Cortex of kidney (tissue), 1 donor: ENCODE measurements at places on chromosomes 11 and 22.

DNA sequence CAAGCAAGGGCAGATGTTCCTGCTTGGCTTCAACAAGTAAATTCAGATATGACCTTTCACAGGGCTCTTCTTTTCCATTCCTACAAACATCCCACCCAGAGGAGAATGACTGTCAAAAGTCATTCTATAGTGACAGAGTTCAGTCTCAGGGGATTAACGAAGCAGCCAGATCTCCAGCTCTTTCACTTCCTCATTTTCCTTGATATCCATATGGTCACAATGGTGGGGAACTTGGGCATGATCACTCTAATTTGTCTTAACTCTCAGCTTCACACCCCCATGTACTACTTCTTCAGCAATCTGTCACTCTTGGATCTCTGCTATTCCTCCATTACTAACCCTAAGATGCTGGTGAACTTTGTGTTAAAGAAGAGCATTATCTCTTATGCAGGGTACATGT, 15.0 kb upstream of the OR8B8 start:
- DNase-seq = no peak

GRCh38 chr22:45977003-45977411, at the start of gene WNT7B:
WNT7B (minus strand) TSS chr22:45977162; CDS start chr22:45976754, 408 bp downstream.
- no peak for DNase-seq

- DNase-seq = no peak
Measured at GRCh38 chr11:18633256-18634139, 644 bp downstream of the SPTY2D1 start.

DNA sequence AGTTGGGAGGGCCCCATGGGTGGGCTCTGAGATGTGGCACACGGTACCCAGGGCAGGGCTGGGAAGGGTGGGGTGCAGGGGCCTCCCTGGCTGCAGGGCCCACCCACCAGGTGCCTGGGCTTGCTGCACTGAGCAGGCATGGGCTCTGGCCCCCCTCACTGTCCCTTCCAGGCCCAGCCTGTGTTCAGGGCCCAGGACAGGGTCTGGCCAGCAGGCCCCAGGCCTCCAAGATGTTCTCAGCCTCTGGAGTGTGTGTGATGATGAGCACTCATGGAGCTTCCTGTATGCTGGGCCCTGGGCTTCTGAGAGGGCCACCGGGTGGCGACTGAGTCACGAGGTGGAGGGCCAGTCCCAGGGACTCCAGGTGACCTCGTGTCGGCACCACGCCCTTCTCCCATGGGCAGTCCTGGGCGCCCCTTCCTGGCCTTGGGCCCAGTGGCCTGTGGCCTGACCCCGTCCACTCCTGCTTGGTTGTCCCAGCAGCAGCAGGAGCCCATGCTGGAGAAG, 55.9 kb upstream of the CCDC188 start:
- DNase-seq = no peak

DNA sequence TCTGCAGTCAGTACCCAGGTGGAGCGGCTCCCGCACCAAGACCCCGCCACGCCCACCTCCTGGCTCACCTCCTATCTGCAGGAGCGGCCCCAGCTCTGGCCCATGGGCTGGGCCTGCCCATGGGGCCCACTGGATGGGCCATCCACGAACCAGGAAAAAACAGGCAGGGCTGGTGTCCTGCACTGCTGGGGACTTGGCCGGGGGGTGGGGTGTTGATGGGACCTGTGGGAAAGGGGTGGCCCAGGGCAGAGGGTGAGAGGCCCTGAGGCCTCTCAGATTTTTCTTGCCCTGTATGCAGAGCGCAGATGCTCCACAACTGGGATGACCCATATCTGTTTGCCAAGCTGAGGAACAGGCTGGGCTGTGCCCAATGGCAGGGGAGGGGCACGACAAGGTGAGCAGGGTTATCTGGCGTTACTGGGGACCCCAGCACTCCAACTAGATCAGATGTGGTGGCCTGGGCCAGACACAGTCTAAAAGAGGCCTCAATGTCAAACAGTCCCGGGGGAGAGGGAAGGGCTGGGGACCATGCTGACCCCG, 2.7 kb upstream of the PIM3 start:
- no peak for DNase-seq

DNA sequence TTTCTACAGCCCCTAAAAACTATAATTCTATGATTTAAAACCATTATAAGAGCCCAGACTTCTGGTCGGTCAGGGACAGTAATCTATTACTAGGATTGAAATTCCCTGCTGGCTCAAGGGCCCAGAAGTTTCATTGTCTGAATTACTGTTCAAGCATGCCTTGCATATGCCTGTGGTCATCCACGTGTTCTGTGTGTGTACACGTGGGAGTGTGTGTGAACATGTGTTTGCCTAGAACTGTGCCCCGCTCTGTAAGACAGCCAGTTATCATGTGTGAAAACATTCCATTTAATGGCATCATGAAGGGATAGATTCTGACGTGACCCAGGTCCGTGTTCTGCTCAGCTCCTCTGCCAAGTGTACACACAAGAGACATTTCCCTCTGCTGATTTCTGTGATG, 189.3 kb upstream of the NECTIN1 start:
- no peak for DNase-seq

DNA sequence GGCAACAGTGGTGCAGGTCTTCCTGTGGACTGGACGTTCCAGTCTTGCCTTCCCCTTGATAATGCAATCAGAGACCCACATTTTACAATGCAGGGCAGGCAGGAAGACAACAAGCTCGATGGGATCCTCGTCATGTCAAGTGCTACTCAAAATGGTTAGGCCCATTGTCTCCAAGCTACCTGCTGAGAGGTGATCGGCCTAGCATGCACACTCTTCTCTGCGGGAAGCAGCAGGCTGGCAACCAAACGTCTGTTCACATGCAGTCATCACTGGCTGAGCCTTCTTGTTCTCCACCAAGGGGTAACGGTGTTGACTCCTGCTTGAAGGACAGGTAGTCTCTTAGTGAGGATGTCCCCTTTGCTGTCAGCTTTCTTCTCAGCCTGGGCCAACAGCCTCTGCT, 25.5 kb upstream of the CD82 start:
- no peak for DNase-seq

DNA sequence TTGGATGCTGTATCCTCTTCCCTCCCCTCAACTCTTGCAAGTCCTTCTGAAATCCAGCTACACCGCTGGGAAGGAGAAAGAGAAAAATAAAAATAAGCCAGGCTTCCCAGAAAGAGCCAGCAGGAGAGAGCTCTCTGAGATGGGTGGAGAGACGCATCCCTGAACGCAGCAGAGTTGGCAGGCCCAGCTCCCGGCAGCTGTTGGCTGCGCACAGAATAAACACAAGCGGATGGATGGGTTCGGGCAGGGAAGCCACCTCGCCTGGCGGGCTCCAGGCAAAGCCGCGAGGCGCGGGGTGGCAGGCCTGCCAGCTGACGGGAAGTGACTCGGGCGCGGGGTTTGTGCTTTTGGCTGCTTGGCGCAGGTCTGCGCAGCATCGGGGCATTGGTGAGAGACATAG, 537.7 kb downstream of the MIAT start:
- DNase-seq = no peak

- DNase-seq = no peak
Measured at GRCh38 chr22:24697621-24698082, 76.9 kb downstream of the PIWIL3 start.

- no peak for DNase-seq
Measured at GRCh38 chr22:49959782-49960158, 802 bp upstream of the PIM3 start.

- no peak for DNase-seq
Measured at GRCh38 chr22:41140365-41140957, 48.1 kb downstream of the EP300 start.

- no peak for DNase-seq
Measured at GRCh38 chr22:36153501-36154422, 6.8 kb downstream of the APOL3 start.

- DNase-seq = no peak
Measured at GRCh38 chr11:11217929-11218628, 135.0 kb downstream of the CSNK2A3 start.

- no peak for DNase-seq
Measured at GRCh38 chr11:94068764-94069163, 47.6 kb downstream of the HEPHL1 start.

DNA sequence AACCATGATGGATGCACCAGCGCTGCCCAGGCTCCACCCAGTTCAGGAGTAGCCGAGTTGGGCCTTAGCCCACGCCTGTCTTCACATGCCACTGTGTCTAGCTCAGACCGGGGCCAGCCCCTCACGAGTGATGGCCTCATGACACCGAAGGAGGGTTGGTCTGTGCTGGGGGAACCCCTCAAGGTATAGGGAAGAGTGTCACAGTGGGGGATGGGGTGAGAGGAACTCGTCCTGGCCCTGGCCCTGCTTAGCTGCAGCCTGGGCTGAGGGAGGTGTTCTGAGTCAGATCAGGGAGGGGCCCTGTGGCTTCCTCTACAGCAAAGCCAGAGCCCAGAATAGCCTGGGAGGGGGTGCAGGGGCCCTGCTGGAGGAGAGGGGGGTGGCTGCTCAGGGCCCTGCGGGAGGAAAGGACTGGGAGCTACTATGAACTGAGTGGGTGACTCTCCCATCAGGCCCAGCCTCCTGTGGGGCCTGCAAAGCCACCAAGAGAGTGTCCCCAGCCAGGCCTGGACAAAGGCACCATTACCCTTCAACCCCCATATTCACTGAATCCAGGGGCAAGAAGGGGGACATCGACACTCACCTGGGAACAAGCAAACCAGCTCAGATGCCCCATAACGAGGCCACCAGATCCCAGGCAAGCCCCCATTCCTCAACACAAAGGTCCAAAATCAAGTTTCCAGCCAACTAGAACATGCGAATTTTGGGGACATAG, 41.2 kb downstream of the IGLL5 start:
- DNase-seq = no peak

DNA sequence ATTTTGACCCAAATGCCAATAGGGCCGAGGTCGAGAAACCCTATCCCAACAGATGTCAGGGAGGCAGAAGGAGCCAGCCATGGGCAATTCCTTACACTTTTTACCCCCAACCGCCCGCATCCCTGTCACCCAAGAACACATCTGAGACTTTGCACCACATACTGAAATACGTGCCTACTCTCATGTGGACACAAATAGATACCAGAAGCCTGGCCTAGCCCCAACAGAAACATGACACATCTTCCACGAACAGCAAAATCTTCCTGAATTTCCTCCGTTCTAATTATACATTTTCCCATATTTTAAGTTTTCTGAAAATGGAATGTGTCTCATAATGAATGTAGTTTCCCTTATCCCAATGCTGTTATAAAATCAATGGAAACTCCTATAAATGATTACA, 64.7 kb downstream of the SLC1A2 start:
- no peak for DNase-seq

DNA sequence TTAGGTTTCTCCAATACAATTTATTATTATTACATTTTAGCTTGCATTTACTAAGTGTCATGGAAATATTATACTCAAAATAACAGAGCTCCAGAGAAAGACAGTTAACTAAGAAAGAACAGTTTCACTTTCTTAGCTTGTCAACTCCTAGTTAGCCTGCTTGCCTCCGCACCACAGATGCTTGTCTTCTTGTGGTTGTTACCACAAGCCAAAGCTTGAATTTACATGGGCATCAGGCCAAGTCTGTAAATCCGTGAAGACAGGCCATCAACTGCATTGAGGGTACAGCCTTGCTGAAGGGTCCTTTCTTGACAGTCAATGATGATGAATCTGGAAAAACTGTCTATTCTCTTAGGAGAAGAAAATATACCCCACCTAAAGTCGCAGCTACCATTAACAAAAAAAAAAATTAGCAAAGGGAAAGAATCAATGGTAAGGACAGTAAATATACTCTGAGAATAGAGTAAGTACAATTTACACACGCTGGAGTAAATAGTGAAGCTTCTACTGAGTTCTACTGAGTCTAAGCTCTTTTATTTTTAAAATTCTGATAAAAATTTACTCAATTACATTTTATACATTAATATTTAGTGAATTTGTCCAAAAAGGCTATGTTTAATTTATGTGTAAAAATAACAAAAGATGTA, 15.6 kb upstream of the DENND5A start:
- DNase-seq = no peak

- no peak for DNase-seq
Measured at GRCh38 chr11:100105982-100106358, 581.1 kb upstream of the ARHGAP42 start.

- no peak for DNase-seq
Measured at GRCh38 chr11:17702876-17703275, 16.5 kb upstream of the MYOD1 start.

- no peak for DNase-seq
Measured at GRCh38 chr11:95536047-95536690, 253.4 kb downstream of the FAM76B start.

DNA sequence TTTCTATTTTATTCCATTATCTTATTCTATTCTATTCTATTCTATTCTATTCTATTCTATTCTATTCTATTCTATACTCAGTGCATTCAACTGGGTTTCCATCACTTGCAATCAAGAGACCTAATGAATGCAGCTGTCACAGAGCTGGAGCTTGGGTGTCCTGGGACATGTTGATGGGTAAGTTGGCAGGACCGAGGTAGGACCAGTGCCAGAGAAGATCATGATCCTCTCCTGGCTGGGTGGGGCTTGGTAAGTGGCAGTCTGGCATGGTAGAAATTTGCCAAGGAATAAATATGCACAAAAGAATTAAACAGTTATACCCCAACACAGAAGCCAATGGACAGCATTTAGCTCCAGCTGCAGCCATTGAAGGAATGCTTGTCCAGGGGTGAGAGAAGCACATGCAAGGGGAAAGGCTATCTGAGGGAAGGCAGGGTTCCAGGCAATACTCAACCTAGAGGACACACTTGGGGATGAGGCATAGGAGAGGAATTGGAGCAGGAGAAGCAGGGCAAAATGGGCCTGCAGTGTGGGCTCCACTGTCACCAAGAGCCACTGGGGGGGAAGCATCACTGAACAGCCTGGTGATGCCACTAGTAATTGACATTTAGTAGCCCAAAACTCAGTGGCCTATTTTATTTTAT, 97.0 kb upstream of the CD82 start:
- no peak for DNase-seq

GRCh38 chr22:28052825-28053269, 133.8 kb upstream of the PITPNB start:
- DNase-seq = no peak

- no peak for DNase-seq
Measured at GRCh38 chr11:115462004-115462541, 42.1 kb downstream of the CADM1 start.

DNA sequence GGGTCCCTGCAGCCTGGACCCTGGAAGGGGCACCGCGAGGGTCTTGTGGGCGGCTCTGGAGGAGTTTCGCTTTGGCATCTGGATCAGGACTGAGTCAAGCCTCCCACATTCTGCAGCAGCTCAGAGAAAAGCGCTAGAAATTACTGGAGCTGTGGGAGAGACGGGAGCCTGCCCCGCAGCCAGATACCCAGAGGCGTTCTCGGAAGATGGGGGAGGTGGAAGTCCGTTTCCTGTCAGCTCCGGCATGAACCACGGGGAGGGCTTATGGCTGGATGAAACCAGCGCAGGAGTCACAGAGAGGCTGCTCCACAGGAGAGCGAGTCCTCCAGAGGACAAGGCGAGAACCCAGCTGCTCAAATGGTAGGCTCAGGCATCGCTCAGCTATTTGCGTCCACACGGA, 379.3 kb downstream of the OPCML start:
- DNase-seq = no peak

GRCh38 chr22:31142285-31142684, 2.0 kb upstream of the PLA2G3 start:
- no peak for DNase-seq

- no peak for DNase-seq
Measured at GRCh38 chr11:92941676-92942571, 27.5 kb upstream of the MTNR1B start.
